Anterior cingulate cortex (tissue), 58 donors: ENCODE measurements at places on chromosomes 2 and 18.

- DNase-seq = no peak
These were observed 550.1 kb downstream of the SPAG16 start for GRCh38 chr2:213834331-213834730.

DNA sequence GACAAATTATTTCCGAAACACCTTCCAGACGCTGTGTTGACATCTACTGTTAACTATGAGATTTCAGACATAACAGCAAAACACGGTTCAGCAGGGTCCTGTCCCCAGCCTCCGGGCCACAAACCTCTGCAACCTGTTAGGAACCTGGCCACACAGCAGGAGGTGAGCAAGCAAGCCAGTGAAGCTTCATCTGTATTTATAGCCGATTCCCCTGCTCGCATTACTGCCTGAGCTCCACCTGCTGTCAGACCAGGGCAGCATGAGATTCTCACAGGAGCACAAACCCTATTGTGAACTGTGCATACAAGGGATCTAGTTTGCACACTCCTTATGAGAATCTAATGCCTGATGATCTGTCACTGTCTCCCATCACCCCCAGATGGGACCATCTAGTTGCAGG lies 31.1 kb downstream of the NDUFA10 start:
- no peak for DNase-seq

DNA sequence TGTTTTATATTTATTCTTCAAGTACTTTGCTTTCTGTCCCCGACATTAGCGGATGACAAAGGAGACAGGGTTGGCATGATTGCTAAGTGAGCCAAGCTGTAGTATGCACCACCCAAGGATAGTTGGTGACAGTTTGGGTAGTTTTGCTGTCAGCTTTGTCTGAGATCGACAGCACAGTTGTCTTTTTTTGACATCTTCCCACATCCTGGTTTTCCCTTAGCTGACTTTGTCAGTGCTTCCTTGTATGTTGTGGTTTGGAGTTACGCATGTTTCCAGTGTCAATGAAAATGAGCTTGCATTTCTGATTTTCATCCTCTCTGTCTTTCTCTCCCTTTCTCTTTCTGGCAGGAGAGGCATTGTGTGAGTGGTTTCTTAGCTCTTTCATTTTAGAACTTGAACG lies 44.6 kb upstream of the DOCK10 start:
- no peak for DNase-seq

- DNase-seq = no peak
These were observed 51.8 kb downstream of the CRIM1 start for GRCh38 chr2:36407413-36407812.

- no peak for DNase-seq
These were observed 449.1 kb downstream of the PIK3C3 start for GRCh38 chr18:42404151-42404550.

DNA sequence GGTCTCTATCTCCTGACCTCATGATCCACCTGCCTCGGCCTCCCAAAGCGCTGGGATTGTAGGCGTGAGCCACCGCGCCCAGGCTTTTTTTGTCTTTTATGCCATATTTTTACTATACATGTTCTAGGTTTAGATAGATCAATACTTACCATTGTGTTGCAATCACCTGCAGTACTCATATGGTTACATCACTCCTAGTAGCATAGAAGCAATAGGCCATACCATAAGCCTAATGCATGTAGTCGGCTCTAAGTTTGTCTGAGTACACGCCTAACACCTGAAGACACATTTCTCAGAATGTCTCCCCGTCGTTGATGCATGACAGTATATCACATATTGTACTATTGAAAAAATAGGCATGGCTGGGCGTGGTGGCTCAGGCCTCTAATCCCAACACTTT lies 27.1 kb upstream of the TGIF1 start:
- DNase-seq = no peak

- DNase-seq = no peak
These were observed 17.9 kb downstream of the ITGAV start for GRCh38 chr2:186607660-186608324.

GRCh38 chr18:65859075-65859474 lies 108.3 kb downstream of the CDH7 start:
- no peak for DNase-seq

- DNase-seq = no peak
These were observed 22.0 kb downstream of the NTSR2 start for GRCh38 chr2:11647834-11648600.

- no peak for DNase-seq
These were observed 113.9 kb downstream of the USP34 start for GRCh38 chr2:61356958-61357350.

DNA sequence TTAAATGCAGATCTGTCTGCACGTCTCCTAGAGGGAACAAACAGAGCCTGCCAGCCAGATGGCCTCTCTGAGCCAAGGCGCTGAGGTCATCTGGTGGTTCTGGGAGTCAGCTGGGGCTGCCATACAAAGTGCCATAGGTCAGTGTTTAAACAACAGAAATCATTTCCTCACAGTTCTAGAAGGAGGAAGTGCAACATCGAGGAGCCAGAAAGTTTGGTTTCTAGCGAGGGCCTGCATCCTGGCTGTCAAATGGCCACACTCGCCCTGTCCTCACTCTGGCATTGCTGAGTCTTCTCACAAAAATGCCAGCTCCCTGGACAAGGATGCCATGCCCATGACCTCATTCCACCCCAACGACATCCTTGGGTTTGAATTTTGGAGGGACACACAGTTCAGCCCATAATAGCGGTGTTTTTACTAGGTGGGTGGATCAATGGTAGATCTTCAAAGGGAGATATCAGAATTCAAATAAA lies 59.6 kb downstream of the MYT1L start:
- DNase-seq = no peak

GRCh38 chr2:64273524-64274398 lies 129.5 kb upstream of the PELI1 start:
- DNase-seq = no peak

DNA sequence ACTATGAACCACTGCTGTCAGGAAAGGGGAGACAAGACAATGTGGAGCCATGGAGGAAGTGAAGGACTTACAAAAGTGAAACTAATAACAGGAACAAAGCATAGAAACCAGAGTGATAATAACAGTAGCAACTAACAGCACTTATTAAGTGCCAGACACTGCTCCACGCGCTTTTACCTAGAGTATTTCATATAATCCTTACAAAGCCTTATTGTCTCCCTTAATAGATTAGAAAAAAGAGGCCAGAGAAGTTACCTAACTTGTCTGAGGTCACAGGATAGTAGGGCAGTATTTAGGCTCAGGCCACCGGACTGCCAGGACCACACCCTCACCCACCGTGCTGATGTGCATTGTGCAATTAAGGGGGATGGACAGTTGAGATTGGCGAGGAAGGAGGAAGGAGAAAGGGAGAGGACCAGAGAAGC lies 98.6 kb upstream of the NFU1 start:
- no peak for DNase-seq

- no peak for DNase-seq
These were observed 37.4 kb downstream of the DNMT3A start for GRCh38 chr2:25304321-25304720.

DNA sequence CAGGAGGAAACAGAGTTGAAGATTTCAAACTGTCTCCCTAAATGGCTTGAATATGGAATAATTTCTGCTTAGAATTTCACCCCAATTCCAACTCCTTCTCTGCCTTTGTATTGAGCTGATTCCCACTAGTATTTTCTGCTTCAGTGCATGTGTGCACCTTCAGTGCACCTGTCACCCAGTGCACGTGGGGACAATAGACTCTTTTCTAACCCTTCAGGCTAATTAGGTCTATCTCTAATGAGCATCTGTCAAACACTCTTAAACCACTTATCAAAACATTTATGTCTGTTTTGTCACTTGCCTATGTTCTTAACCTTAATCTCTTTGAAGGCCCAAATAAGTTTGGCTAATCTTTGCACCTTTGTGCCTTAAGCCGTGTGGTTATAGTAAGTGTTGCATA lies 232.0 kb upstream of the NETO1 start:
- no peak for DNase-seq

GRCh38 chr2:122681626-122682025 lies 926.2 kb downstream of the TSN start:
- no peak for DNase-seq

DNA sequence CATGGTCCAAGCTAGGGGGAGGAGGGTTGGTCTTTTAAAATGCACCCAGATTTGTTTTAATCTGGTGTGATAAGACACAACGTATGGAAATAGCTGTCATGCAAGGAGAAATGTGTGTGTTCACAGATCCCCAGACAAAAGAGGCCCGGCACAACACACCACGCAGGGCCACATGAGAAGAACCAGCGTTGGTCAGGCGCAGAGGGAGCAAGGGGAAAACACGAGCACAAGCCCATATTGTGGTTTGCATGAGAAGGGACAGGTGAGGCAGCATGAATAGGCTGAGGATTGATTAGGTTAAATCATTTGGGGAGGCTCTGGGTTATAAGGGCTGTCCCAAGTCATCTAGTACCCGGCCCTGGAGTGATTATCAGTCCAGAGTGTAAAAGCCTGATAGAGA lies 272.5 kb upstream of the NCKAP5 start:
- no peak for DNase-seq

DNA sequence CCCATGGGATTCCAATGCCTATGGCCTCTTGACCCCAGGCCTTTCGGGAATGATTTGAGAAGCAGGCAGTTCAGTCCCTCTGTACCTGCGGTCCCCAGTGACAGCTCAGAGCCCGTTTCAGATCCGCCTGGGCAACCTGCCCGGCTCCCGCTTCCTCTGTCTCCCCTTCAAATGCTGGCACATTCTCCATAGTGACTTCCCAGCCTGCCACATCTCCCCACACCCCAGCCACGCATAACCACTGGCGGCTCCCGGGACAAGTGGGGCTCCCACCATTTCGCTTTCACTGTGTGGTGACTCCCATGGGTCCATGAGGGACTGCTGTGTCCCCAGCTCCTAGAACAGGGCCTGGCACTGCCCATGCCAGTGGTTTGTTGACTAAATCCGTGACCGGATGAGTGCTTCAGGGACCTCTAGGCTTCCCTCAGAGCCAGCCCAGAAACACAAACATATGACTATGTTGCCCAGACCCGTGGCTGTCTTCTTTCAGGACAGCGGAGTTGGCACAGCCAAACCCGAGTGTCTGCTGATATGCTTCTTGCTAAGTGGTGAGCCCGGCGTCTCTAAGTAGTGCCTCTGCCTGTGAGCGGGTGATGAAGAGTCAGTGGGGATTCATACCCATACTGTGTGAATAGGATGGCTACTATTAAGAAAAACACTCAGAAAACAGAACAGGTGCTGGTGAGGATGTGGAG lies 91.2 kb downstream of the GLI2 start:
- DNase-seq = no peak

DNA sequence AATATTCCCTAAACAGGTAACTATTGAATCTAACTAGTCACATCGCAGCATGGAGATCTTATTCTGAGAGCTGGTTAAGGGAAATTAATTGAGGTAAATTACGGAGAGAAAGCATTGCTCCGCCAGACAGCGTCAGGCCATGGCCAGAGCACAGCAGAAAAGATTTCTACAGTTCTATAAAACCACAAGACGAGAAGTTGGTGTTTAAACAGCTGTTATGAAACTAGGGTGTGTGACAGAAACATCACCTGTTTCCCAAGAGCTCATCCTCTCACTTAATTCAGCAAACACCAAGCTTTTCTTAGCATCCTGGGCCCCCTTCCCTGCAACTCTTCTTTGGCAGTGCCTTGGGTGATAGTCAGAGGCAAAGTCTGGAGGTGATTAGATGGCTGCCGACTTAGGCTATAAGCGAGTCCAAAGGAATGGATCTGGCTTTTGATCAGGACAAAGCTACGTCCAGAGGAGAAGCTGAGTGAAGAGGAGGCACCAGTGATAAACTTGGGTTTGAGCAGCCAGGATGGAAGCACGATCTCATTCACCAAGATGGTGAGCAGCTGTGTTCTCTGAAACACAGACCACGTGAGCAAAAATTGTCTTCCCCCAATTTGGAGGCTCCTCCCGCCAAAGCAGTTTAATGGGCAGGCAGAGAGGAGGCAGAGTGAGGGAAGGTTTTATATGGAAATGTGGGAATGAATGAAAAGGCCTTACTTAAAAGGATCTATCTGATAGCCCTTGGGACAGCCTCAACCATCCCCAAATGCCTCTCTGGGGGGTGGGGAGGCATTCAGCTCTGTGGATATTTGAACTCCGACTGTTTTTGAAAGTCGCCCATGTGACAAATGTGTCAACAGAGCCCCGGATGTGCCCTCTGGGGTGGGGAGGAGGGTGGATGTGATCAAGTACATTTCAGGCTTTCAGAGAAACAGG lies 57.8 kb downstream of the PKDCC start:
- DNase-seq = no peak

DNA sequence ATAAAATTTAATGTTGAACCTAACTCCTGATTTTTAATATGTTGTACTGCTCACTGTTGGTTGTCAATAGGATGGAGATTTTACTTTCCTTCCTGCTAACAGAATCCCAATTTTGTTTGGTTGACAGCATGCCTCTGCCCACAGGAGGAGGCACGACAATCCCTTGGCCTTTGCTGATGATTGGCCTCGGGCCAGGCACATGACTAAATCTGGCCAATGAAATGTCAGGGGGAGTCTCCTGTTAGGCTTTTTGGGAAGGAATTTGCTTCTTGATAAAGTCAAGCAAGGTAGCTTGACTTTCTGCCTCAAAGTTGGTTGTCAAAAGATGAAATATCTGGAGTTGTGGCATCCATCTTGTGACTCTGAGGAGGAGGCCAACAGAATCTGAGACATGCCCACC lies 6.8 kb upstream of the TGFA start:
- no peak for DNase-seq

GRCh38 chr18:52200406-52200805 lies 139.6 kb upstream of the DCC start:
- no peak for DNase-seq

DNA sequence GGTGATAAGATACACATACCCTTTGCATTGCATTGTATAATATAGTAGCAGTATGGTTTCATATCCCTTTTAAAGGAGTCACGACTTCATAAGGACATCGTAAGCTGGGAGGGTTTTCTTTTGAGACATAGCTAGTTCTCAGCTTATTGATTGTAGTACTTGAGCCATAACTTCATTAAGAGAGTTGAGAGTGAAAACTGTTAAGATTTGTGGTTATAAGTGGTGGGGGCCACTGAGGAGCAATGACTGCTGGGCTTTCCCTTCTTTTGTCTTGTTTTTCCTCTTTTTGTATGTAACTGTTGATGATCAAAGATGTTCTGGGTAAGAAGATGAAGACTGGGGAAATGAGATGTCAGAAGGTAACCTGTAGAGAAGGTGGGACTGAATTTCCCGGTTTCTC lies 11.0 kb downstream of the EIF5B start:
- DNase-seq = no peak

DNA sequence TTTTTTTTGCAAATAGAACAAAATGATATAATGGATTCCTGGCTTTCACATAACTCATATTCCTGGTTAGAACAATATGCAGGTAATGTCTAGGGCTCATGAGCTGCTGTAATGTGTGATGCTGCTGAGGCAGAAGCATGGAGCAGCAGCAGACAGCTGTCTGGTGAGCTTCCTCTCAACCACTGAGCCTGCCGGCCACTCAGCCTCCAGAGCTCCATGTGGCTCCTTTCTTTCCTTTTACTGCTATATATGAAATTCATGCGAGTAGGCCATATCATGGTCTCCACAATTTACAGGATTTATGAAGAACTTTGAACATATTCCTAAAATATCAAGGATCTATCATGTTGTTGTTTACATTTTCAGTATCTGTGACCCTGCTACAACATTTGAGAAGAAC lies 120.9 kb downstream of the MEP1B start:
- no peak for DNase-seq

GRCh38 chr2:70473101-70473722 lies 80.4 kb downstream of the TGFA start:
- DNase-seq = no peak
